Stimulated activated effector memory CD8-positive, alpha-beta T cell treated with anti-CD3 and anti-CD28 coated beads, Interleukin-12 subunit alpha, Interleukin-12 subunit beta, amount 100 ng/mL, for 72 hours (primary cell): ENCODE measurements at places on chromosomes 2 and 18.

- no peak for DNase-seq
These were observed 48.5 kb downstream of the MAP4K4 start for GRCh38 chr2:101745711-101746694.

DNA sequence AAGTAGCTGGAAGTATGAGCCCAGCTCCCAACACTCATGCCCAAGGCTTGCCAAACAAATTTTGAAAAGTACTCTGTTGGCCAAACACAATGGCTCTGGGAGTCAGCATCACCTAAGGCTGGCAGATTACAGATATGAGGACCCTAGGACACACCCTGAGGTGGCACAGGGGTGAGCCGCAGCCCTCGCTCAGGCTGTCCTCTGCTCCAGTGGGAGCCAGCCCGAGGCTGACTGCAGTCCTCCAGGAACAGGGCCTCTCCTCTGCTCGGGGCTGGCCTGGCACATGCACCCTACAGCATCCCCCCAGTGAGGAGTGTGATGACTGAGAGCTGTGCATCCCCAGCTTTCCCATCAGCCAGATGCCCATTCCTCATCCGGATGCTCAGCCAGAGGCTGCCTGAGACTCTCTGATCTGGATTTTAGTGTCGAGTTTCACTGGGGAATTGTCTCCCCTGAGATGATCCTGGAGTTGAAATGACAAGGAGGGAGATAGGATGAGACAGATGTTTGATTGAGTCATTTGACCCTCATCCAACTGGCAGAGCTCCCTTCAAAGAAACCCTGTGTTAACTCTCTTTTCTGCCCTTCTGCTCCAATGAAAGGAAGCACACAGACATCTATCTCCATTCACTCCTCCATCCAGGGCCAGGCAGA is 269.3 kb upstream of the NCKAP5 start:
- DNase-seq: no peak

DNA sequence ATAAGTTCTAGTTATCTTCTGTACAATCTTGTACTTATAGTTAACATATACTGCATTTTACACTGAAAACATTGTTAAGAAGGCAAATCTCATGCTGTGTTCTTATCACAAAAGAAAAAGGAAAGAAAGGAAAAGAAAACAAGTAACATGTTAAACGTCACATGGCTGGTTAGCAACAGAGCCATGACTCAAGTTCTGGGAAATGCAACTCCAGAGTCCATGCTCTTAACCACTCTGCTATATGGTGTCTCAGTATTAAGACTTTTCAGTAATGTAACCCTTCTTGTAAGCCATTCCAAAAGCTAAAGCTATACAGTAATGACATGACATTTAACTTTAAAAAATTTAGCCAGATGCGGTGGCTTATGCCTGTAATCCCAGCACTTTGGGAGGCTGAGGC is 181.4 kb downstream of the BARD1 start:
- no peak for DNase-seq

- no peak for DNase-seq
These were observed 244.3 kb downstream of the METTL4 start for GRCh38 chr18:2326999-2327398.

- no peak for DNase-seq
These were observed 416.6 kb downstream of the HRH4 start for GRCh38 chr18:24877066-24877465.

GRCh38 chr2:136328207-136328795 is 210.4 kb upstream of the CXCR4 start:
- DNase-seq: no peak

GRCh38 chr2:31429759-31430438 is 15.4 kb upstream of the XDH start:
- no peak for DNase-seq

GRCh38 chr18:3511980-3512379 is 62.0 kb downstream of the TGIF1 start:
- DNase-seq: no peak

DNA sequence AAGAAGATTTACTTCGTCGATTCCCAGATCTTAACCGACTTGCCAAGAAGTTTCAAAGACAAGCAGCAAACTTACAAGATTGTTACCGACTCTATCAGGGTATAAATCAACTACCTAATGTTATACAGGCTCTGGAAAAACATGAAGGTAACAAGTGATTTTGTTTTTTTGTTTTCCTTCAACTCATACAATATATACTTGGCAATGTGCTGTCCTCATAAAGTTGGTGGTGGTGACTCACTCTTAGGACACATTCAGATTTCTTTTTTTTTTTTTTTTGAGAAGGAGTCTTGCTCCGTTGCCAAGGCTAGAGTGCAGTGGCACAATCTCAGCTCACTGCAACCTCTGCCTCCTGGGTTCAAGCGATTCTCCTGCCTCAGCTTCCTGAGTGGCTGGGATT is 26.8 kb downstream of the MSH2 start:
- DNase-seq: no peak

- no peak for DNase-seq
These were observed 3.8 kb upstream of the ATP8B1 start for GRCh38 chr18:57806978-57807285.

DNA sequence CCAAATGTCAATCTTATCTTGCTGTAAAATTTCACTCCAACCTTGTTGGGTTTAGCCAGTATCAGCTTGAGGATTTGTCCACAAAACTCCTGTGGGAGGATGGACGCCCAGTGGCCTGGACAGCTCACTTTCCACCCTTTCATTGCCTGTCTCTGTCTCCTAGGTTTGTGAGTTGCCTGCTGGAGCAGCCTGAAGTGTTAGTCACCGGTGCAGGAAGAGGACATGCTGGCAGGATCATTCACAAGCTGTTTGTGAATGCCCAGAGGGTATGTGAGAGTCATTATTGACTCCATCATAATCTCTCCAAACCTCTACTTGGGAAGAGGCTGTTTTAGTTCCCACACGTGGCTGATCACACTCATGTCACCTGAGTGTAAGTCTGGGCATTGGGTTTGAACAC is 112.3 kb downstream of the RAB3GAP1 start:
- no peak for DNase-seq

DNA sequence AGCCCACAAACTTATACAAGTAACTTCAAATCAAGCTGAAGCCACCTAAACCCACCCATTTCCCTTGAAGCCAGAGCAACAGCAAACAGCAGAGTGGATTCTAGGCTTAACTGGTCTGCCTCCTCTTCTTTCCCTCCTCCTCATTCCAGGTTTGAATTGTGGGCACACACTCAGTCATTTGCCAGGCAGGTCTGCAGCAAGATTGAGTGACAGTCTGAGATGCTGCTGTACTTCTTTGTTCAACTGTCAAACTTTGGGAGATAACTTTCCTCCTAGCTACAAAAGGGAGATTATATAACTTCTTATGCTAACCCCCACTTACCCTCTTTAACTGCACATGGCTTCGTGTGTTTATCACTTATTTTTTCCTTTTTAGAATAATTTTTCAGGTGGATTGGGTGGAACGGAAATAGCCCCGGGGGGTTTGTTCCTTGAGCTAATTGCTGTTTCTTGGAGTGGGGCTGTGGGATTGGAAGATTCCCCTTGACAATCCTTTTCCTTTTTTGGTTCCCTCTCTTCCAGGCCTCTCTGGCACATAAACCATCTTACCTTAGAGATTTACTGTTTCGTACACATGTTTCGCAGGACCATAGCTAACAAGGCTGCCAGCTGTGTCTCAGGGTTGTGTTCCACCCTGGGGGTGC is 55.0 kb downstream of the RNF144A start:
- no peak for DNase-seq

GRCh38 chr2:67329513-67329912 is 67.6 kb upstream of the ETAA1 start:
- DNase-seq: no peak

DNA sequence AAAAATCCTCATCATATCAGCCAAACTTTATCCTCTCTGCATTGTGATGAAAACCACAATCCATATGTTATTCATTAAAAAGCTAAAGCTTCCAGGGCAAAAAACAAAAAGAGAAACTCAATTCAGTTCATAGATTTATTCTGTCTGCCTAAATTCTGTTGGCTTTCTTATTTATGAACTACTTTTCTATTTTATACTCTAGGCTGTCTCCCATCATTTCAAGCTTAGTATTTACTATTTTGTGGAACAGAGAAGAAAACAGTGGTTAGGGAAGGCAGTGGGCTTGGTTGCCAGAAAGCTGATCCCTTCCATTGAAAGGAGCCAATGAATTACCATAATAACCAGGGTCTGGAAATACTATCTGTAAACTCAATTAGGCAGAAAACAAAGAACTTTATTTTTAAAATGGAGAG is 71.8 kb downstream of the RAPH1 start:
- DNase-seq: no peak

GRCh38 chr2:121092095-121092494 is 192.9 kb downstream of the TFCP2L1 start:
- no peak for DNase-seq

DNA sequence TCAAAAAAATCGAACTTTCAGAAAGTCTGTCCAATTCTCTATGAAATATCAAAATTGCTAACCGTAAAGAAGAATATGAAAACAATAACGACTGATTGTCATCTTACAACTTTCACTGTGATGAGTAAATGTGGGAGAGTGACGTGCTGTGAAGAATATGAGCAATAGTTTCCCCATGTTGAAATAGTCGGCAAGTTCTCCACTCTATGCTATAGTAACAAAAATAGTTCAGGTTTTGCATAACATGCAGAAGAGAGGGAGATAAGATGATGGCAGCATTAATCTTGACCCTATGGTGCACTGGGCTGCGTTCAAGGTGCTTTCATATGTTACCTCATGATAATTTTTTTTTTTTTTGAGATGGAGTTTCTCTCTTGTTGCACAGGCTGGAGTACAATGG is 196.8 kb upstream of the CYRIA start:
- DNase-seq: no peak

- DNase-seq: no peak
These were observed 200.0 kb downstream of the ZNF407 start for GRCh38 chr18:74797577-74798151.

DNA sequence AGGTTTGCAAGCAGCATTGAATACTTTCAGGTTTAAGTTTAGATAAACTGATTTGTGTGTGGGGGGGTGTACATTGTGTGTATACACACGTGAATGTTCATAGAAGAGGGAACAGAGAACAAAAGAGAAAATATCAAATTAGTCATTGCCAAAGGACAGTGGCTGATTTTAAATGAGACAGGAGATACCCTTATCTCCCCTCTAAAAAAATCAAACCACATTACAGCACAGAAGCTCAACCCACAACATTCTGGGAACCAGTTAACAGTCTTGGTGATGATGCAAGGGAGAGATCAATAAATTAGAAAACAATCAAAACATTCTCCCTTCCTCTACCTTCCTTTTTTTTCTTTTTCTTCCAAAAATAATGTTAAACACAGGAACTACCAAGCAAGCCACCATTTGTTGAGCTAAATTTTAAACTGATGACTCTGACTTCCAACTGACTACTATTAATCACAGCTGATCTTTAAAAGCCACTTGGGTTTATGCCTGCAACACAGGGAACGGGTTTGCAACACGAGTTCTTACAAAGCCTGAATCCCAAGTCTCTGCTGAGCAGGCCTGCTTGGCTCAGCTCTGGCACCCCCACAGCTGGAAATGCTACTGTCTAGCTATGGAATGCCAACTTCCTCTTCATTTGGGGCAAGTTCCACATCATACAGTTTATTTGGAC is 119.2 kb upstream of the ACVR1C start:
- no peak for DNase-seq

- DNase-seq: no peak
These were observed 1.0 kb downstream of the PASK start for GRCh38 chr2:241148239-241148638.

GRCh38 chr18:3741333-3741732 is 291.4 kb downstream of the TGIF1 start:
- DNase-seq: no peak

DNA sequence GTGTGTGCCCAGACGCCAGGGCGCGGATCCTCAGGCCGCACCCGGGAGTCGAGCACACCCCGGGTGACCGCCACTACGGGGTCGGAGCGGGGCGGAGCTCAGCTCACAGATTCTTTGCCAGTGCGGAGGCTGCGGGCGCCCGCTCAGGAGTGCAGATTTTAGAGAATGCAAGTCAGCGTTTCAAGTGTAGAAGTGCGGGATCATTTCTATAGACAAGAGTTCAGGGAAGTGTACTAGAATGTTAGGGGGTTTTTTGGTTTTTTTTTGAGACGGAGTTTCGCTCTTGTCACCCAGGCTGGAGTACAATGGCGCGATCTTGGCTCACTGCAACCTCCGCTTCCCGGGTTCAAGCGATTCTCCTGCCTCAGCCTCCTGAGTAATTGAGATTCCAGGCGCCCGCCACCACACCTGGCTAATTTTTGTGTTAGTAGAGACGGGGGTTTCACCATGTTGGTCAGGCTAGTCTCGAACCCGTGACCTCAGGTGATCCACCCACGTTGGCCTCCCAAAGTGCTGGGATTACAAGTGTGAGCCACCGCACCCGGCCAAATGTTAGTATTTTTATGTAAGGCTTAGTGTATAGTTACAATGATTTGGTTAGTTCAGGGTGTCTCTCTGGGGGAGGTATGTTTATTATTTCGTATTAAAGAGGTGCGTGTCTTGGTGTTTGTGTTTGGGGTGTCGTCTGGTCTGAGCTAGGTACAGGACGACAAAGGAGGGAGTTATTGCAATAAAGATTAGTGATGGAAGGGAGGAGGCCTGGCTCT is 619 bp upstream of the FAM168B start:
- no peak for DNase-seq

- DNase-seq: no peak
These were observed 38.8 kb downstream of the APLF start for GRCh38 chr2:68506170-68506569.

DNA sequence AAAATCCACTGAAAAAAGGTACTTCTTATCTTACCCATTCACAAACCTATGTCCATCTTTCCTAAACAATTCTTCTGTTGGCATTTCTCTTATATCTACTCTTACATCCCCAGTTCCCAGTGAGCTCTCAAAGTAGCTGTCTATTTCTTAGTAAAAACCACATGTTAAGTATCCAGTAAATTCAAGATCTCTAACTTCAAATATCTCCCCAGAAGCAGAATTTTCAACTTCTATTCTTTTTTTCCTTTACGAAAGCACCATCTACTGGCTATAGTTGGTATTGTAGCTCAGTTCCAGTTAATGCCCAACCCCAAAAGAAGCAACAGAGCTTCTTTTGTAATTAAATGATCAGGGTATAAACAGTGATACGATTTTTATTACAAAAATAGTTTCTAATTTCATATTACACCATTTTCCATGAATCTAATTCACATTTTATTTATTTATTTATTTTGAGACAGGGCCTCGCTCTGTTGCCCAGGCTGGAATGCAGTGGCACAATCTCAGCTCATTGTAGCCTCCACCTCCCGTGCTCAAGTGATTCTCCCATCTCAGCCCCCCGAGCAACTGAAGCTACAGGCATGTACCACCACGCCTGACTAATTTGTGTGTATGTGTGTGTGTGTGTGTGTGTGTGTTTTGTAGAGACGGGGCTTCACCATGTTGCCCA is 28.5 kb downstream of the HRH4 start:
- no peak for DNase-seq

- no peak for DNase-seq
These were observed 126.1 kb downstream of the THNSL2 start for GRCh38 chr2:88296247-88296646.

- no peak for DNase-seq
These were observed 396.8 kb downstream of the NCKAP5 start for GRCh38 chr2:133171393-133172004.

GRCh38 chr2:29841386-29842004 is 79.9 kb downstream of the ALK start:
- peak; percentile 51 for DNase-seq
